ENCODE measurements at places on chromosomes 3 and 15.

DNA sequence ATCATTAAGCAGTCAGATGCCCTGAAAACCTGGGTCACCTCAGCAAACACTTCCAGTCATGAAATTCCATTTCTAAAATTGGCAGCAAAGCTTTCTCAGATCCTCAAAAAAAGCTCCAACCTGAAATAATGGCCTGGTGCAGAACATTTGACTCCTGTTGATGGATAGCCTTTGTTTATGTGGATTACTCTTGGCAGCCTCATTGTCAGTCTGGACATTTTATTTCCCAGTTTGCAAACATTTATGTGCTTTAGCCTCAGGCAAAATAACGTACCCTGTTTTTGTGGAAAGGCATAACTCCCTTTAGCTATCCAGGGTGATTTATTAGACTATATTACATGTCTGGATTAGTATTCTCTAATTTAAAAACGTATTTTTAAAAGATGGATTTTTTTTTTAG, 53.9 kb downstream of the PXYLP1 start:
- DNase-seq: no peak

GRCh38 chr15:35602836-35603235, 56.9 kb upstream of the DPH6 start:
- no peak for DNase-seq

- DNase-seq: no peak
These were observed 9.6 kb downstream of the EMC3 start for GRCh38 chr3:9976721-9977709.

DNA sequence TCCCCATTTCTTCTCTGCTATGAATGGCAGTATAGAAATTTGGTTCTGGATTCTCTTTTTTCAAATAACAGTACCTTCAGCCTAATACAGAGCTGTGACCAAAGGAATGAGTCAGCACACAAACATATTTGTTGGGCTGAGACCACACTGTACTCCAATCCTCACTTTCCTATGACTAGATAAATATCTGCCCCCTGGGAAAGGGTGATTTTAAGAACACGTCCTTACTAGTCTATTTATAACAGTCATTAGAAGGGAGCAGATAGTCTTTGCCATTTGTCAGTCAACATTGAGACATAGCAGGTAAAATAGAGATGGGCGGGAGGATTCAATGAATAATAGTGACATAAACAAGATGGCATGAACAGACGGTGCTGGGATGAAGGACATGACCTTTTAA, 461.3 kb downstream of the MCTP2 start:
- no peak for DNase-seq

DNA sequence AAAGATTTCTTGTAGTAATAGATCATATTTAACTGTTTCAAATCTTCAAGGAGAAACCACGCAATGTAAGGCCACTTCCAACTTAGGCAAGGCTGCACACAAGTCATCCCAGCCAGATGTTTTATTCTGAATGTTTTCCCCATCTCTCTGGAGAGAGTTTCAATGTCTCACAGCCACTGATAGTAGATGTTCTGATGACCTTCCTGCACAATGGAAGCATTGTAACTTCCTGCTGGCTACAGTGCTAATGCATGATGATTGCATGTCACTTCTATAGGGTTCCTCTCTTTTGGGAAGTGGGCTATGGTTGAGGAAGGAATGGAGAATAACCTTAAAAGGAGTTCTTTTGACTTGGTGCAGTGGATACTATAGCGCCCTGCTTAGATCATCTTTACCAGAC, 328.0 kb downstream of the ZNF621 start:
- no peak for DNase-seq

DNA sequence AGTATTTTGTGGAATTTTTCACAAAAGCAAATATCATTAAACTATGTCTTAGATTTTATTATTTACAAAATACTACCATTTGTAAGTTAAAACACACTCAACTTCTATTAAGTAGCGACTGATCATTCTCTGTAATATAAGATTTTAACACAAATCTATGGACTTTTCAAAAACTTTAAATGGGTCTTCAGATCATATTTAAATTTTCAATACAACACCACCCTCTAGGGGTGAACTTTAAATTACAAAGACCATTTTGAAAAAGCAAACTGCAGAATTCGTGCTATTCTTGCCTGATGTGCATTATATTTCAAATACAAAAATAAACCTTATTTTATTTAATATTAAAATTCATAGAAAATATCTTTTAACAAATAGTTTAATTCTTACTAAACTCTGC, 8.2 kb upstream of the VGLL4 start:
- no peak for DNase-seq

DNA sequence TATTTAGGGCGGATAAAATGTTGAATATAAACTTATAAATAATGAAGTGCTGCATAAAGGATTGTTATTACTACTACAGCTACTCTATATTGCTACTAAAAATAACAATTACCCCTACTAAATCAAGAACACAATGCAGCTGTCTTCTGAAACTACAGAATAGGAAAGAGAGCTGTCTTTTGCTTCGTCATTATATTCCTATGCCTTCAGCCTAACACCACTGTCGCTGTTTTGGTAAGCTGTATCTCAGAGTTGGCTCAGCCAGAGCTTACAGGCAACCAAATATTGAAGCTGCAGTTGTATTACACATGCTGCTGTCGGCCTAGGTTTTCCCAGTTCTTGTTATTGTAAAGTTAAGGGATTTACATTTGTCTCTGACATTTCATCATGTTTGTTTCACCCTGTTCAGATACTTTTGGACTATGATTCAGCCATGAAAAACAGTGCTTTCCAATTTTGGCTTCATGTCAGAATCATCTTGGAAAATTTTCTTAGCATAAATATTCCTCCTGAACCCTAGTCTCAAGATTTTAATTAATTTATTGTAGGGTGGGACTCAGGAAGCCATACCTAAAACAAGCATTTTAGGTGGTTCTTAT, 31.3 kb upstream of the LPP start:
- no peak for DNase-seq

DNA sequence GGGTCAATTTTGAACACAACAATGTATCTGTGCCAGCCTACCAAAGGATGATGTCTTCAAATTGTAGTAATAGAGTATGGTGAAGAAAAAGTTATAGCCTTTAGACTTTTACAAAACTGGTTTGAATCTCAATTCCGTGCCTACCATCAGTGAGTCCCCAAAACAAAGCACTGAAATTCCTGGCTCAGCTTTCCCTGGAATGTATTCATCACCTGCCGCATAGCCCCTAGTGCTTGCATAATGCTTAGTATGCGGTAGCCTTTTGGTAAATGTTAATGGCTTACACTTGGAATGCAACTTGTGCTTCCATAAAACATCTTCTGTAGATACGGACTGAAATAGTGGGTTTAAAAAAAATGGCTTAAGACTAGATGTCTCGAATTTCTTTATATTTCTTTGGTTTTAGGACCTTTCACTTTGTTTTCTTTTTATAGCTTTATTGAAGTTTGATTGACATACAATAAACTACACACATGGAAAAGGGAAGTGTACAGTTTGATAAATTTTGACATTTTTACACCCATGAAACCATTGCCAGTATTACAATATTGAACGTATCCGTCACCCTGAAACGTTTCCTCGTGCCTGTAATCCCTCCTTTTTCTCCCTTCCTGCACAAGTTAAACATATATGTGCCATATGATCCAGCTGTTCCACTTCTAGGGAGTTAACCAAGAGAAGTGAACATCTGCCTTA, 12.1 kb downstream of the SACM1L start:
- DNase-seq: no peak

DNA sequence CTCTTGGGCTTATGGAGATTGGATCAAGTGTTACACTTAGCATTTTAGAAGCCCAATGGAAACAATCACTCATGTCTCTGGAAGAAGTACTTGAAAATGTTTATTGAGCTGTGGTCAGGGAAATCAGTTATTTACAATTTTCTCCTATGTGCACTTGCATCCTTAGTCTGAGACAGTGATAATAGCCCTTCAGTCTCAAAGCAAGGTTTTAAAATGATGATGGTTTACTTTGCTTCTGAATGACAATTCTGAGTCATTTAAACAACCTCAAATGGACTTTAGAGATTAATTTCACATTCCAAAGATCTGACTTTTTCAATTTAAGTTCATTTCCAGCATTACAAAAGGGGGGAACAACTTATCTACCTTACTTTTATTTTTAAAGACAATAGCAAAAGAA, 20.1 kb downstream of the TIPARP start:
- no peak for DNase-seq

- no peak for DNase-seq
These were observed 606 bp downstream of the EIF2A start for GRCh38 chr3:150547045-150547741.

GRCh38 chr3:179837374-179837773, 184.5 kb downstream of the USP13 start:
- no peak for DNase-seq

DNA sequence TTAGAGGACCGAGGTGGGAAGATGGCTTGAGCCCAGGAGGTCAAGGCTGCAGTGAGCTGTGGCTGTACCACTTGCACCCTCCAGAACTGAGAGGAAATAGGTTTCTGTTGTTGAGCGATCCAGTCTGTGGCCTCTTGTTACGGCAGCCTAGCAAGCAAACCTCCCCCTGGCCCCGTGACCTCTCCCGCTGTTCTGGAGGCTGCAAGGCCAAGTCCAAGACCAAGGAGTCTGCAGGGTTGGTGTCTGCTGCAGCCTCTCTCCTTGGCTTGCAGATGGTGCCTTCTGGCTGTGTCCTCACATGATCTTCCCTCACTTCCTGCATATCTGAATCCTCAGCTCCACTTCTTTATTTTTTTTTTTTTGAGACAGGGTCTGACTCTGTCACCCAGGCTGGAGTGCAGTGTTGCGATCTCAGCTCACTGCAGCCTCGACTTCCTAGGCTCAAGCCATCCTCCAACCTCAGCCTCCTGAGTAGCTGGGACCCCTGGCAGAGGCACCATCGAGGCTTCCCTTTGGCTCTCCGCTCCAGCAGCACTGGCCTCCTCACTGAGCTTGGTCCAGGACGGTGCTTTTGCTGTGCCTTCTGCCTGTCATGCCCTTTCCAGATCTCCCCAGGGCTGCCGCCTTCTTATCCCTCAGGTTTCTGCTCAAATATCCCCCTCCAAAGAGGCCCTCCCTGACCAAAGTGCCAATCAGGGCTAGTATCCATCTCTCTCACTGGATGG, 18.0 kb upstream of the PLXND1 start:
- no peak for DNase-seq

DNA sequence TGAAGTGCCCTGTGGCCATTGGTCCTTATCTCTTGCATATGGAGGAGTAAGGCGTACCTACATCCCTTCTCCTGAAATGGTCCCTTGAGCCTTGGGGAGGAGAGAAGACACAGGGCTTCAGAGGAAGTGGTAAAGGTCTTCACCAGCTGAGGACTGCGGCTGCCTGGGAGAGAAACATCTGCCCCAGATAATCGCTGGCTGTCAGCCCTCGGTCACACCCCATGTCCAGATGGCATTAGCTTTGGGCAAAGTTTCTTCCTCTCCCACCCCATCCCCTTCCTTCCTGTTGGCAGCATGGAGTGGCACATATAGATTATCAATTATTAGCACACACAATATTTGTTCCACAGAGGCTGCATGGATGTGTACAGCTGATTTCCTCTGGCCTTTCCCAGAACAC, 61.6 kb downstream of the LRTM1 start:
- DNase-seq: no peak

GRCh38 chr3:50415061-50415460, 55.7 kb upstream of the TMEM115 start:
- no peak for DNase-seq

- DNase-seq: no peak
These were observed 250.5 kb upstream of the TLE3 start for GRCh38 chr15:70348226-70348543.

GRCh38 chr3:28743831-28744230, 395.2 kb upstream of the AZI2 start:
- DNase-seq: no peak

DNA sequence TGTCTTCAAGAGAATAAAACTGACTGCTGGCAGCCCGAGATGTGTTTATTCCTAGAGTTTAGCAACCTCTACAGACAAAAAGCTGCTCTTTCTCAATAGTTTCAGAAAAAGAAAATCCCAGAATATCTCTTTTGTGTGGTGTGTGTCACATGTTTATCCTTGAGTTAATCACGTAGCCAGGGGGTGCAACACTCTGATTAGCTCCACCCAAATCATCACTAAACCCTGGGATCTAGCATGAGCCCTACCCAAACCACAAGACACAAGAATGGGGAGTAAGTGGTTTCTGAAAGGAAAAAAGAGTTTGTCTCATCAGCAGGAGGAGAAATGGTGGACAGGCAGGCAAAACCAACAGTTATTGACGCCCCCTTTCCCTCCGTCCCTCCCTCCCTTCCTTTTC, 78.5 kb upstream of the AGBL1 start:
- DNase-seq: no peak

DNA sequence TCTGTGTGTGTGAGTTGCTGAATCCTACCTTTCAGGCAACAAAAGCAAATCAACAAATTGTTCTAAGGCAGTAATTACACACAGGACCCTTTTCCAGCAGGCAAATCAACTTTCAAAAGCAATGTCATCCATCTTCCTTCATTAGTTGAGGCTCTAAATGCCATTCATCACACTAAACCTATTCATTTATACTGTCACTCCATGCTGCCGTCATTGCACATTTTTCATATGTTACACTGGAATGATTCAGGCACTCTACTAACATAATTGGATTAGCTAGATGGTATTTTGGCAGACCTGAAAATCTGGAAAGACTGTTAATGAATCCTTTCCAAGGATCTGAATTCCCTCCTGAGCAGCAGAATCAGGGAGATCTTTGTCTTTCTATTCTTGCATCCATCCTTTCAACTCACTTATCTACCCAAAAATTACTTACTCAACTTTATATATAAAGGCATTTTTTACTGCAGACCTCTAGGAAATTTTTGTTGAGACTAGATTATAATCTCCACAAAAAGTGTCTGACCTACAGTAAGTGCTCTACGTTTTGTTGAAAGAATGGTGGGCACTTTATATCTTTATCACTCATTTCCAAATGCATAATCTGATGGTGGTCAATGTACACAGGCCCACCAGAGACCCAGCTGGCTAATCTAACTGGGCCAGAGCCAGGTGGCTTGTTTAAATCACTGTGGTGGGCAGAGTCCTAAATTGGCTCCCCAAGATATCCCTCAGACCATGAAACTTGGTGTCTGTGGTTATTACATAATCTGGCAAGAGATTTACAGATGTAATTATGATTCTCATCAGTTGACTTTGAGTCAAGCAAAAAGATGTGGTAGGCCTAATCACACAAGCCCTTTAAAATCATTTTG, 25.0 kb downstream of the MIX23 start:
- no peak for DNase-seq

DNA sequence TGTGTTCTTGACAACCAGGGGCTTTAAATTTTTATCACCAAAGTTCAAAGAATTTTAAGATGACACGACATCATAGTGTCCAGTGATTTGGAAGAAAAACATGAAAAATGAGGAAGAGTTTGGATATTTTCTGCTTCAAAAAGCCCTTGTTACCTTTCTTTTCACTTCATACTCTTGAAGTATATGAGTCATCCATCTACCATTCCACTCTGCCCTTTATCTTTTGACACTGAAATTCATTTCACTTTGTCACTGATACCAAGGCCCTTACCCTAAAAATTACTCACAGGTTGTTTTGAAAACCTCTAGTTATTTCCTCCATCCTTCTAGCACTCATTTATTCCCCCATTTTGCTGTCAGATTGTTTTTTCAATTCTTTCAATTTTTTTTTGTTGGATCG, 42.7 kb downstream of the OR5H15 start:
- no peak for DNase-seq
